Activated CD8-positive, alpha-beta memory T cell treated with anti-CD3 and anti-CD28 coated beads for 1 hour (primary cell): ENCODE measurements at places on chromosomes 1 and 21.

GRCh38 chr1:30286241-30286987 lies 437.0 kb downstream of the MATN1 start:
- DNase-seq, result no peak

DNA sequence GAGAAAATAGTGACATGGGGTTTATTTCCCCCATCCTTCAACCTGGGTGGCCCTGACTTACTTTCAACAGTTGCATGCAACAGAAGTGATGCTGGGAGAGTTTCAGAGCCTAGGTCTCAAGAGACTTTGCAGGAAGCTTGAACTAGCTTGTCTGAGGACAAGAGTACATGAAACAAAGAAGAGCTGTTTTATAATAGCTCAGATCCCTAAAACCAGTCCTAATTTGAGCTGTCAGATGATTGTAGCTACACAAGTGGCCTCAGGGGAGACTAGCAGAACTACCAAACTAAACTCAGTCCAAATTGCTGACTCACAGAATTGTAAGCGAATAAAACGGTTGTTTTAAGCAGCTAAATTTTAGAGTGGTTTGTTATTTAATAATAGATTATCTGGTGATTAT lies 17.1 kb downstream of the RC3H1 start:
- no peak for DNase-seq

GRCh38 chr1:42742617-42743316 lies 2.7 kb upstream of the CLDN19 start:
- no peak for DNase-seq

GRCh38 chr1:234871039-234871709 lies 257.5 kb downstream of the TOMM20 start:
- DNase-seq, result no peak

DNA sequence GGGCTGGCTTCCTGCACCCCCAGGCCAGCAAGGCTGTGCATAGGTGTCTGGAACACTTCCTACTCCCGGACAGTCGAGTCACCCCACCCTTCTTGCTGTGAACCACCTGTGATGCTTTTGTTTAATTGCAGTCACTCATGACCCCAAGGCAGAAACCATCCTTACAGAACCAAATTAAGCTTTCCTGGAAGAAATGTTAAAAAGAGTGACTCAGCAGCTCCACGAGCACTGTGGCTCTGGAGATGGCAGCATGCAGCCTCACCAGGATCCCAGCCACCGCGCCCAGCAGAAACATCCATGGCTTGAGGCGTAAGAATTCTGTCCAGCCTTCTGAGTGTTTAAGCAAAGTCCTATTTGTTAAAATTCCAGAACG lies 28.8 kb downstream of the SNAP47 start:
- no peak for DNase-seq

DNA sequence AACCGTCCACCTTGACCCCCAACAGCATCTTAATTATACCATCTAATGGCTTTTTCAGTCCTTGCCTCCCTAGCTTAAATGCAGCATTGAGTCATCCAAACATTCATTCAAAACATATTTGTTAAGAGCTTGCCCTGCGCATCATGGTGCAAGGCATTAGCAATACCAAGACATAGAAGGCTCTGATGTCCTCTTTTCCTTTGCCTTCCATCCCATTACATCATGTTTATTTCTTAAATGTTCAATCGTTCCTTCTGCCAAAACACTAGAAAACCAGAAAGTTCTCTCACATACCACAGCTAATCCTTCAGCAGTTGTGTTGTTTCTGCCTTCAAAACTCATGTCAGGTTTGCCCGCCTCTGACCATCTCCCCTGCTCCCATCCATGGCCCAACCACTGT lies 29.8 kb upstream of the VTCN1 start:
- no peak for DNase-seq
